ENCODE measurements at places on chromosomes 6 and 20. TPM values are rescaled to one million over a fixed set of nuclear protein-coding genes. Genes with fewer than 3 reads are reported as not detected.
A peak's percentile ranks its signal among the peaks of the same experiment; 100 is the strongest.

DNA sequence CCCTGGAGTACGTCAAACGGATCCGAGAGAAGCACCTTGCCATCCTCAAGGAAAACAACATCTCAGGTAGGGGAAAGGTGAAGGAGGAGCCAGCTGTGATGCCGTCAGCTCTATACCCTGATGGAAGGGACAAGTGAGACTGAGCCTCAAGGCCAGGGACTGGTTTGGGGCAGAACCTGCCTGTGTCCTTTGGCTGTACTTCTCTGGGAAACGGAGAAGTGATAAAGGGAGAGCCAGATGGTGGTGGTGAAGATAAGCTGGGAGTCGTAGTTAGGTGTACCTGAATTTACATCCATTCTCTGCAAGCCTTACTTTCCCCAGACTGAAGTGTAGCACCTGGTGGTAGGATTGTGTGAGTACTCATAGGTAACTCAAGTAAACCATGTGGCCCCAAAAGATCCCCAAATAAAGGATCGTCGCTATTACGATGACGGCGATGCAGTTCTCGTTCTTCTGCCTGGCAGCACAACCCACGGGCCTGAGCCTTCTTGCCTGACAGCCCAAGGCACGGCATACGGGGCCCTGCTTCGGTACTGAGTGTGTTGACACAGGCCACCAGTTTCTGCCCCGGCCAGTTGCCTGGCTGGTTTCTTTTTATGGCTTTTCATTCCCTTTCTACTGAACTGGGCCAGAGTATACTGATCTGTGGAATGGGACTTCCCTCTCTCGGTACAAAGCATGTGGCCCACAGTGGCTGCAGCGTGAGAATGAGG is 10.6 kb downstream of the PCIF1 start:
- DNase-seq, result no peak

- DNase-seq, result peak; percentile 3
Measured at GRCh38 chr6:34027445-34027936, 118.4 kb downstream of the GRM4 start.

DNA sequence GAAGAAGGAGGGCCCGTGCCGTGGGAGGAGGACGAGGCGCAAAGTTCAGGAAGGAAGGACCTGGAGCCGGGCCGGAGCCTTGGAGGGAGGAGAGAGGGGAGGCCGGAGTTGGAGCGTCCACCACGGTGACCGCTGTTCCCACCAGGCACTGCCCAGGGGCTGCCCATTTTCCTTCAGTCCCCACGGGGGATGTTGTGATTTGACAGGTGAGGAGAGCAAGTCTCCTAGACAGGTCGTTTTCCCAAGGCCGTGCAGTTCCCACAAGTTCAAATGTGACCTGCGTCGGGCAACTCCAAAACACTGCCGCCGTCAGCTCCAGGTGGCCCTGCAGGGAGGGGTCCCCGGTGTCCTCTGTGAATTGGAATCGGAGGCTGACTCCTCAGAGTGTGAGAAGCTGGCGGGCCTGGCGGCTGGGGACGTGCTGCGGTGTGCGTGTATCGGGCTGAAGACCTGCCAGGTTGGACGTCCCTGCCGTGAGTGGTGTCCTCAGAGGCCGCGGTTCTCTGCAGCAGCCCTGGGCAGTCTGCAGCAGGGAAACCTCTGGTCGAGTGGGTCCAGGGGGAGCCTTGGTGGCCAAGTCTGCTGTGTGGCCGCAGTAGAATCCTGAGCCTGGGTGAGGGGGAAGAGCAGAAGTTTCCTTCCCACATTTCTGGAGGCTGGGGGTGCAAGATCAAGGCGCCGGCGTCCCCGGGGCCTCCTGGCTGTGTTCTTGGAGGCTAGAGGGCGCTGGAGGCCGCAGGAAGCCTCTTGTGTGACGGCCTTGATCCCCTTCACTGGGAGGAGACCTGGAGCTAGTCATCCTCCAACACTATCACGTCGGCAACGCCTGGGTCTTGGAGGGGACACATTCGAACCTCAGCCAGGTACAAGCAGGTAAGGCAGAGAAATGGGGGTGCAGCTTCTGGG is 115.1 kb upstream of the FRMD1 start:
- no peak for DNase-seq

- no peak for DNase-seq
Measured at GRCh38 chr6:84908304-84908904, 144.0 kb upstream of the TBX18 start.

The PPP1R11 gene
- polyA plus RNA-seq, result 44.6 TPM
